NCI-H1436 treated with DMSO at 0.1 percent for 48 hours (cell line): ENCODE measurements at places on chromosomes 16 and 17.

- DNase-seq: no peak
Measured at GRCh38 chr17:12127177-12127576, 106.5 kb downstream of the MAP2K4 start.

GRCh38 chr17:76672270-76672851, 28.8 kb upstream of the ST6GALNAC1 start:
- DNase-seq: no peak

- DNase-seq: no peak
Measured at GRCh38 chr17:17056156-17056539, 13.9 kb downstream of the MPRIP start.

DNA sequence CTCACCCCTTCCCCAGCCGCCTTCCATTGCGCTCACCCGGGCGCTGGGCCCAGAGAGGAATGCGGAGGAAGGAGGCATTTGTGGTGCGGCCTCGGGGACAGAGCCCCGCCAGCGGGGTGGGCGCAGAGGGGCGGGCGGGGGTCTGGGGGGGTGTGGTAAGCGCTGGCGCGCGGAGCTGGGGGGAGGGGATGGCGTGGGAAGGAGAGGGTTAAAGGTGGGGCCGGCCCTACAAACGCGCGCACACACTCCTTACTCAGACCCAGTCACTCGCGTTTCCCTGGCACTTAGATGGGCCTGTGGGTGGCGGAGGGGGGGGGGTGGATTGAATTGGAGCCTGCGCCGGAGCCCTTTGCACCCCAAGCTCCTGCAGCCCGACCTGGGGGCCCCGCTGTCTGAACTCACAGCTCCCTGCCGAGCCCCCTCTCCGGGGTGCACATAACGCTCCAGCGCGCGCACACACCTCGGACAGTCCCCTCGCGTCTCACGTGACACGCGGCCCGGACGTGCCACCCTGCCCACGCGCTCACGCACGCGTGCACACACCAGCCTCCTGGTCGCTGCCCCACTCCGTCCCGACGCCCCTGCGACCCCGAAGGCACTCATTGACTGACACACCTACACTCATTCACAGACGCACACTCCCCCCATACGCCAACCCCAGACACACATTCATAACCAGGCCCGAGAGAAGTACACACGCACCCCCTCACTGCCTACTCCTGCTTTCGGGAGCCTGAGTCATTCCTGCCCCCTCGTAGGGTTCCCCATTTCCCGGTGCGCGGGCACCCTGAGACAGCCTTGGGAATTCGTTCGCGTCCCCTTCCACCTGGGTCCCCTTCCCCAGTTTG, 844 bp downstream of the TBKBP1 start:
- no peak for DNase-seq

GRCh38 chr17:77882481-77883212, 75.9 kb upstream of the TNRC6C start:
- DNase-seq: no peak

- DNase-seq: no peak
Measured at GRCh38 chr17:2751491-2751890, 2.0 kb upstream of the CCDC92B start.

GRCh38 chr16:788399-789126, at the start of gene CHTF18:
Gene CHTF18, plus strand, starts transcription at chr16:788620. Its CDS starts 65 bp downstream, at chr16:788685.
- peak; percentile 26 for DNase-seq

DNA sequence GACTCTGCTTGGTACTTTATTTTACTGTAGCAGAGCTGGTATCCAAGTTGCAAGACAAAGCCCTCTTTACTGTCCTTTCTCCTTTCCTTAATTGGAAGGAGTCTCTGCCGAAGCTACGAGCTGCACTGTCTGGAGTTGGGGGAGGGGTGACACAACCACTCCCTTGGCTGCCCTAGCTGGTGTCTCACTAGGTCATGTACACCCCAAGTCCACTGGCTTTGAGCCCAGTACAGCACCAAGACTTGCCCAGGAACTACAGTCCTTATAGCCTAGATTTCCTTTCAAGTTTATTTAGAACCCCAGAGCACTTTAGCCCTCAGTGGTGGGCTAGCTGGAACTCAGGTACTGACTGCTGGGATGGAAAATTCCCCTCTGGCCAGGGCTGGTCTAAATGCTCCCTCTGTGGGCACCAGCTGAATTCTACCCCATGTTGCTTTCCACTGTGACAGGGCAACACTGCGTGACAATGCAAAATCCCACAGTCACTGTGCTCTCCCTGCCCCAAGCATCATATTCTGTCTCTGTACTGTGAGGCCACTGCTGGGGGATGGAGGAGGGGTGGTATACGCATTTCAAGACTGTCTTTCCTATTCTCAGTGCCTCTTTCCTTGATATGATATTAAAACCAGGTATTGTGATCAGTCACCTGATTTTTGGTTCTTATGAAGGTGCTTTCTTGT, 18.4 kb downstream of the EFCAB5 start:
- DNase-seq: no peak

DNA sequence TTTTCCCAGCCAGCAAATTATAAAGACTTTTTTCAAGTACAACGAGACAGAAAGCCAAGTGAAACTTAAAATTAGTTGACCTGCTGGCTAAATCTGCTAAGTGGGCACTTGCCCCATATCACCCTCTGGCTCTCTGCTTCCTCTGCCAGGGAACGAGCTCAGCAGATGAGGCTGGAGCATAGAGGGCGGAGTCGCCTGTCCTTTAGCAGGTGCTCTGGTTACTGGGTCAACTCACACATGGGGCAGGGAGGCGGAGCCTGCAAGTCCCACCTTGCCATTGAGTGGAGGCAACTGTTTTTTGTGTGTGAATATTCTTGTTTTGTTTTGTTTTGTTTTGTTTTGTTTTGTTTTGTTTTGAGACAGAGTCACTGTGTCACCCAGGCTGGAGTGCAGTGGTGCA, 62.5 kb downstream of the EMP2 start:
- DNase-seq: no peak

DNA sequence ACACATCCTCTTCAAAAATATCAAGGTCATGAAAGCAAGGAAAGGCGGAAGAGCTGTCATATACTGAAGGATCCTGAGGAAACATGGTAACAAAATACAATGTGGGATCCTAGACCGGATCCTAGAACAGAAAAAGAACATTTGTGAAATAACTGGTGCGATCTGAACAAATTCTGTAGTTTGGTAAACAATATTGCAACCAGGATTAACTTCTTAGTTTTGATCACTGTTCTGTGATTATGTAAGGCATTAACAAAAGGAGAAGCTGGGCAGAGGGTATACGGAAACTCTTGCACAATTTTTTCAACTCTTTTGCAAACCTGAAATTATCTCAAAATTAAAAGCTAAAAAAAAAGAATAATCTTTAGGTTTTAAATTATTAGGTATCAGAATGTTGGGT, 109.7 kb downstream of the TRIM37 start:
- no peak for DNase-seq

DNA sequence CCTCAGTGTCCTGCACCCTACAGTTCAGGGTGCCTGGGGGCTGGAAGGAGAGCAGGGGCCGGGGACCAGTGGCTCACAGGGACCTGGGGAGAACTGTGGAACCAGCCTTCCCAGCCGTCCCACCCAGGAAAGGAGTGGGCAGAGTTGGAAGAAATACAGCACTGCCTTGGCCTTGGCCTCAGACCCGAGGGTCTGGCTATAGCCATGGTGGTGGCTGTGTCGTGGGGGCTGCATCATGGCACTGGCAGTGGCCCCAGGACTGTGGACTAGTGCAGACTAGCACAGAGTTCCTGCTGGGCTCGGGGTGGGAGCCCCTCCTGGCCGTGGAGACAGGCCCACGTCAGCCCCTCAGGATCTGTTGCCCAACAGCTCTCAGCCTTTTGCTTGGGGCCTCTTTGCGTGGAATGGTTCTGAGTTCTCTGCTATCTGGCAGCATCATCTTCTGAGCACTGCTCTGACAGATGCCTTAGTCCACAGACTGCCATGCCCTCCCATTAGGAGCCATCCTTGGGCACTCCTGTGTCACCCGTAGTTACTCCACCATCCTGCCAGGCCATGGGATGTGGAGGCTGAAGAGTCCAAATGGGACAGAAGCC, 12.6 kb upstream of the DNASE1 start:
- no peak for DNase-seq

DNA sequence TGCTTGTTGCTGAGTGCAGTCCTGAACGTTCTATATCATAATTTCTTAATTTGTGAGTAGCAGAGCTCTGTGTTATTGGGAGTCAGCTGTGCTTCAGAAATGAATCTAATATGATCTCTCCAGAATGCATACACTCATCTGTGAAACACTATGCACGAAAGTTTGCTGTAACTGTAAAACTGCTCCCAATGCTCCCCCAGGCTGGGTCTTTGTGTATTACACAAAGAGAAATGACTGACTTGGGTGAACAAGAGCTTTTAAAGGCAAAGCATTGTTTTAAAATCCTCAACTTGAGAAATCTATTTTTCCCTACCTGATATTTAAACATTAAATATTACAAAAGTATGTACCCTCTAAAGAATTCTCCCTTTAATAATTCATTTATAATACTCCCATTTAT, 636.7 kb upstream of the KIF2B start:
- no peak for DNase-seq

DNA sequence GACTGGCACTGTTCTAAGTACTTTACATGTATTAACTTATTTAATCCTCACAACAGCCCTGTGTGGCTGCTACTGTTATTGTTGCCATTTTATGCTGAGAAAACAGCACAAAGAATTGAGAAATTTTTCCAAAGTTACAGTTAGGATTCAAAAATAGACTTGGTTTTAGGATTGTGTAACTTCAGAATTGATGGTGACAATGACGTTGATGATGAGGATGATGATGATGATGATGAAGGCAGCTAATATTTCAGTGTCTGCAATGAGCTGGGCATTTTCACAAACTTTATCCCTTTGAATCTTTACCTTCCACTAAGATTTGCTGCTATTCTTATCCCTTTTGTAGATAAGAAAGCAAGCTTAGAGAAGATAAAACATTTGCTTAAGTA, 22.1 kb downstream of the PRKCB start:
- no peak for DNase-seq

GRCh38 chr17:81722184-81723120, 10.4 kb downstream of the SLC25A10 start:
- DNase-seq: no peak

DNA sequence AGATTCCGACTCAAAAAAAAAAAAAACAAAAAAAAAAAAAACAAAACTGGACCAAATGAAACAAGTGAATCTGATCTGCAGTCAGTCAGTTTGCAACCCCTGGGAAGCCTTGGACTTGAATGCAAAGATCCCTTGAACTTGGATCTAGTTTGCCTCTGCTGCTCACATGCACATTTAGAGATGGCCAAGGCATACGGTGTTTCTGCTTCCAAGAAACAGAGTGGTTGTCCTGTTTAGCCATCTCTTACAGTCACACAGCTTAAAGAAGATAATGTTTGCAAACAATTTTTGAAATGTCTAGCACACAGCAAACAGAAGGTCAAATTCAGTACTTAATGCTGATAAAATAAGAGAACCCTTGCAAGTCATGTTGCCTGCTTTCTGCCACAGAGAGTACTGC, 4.5 kb downstream of the NDE1 start:
- no peak for DNase-seq
